ENCODE measurements at places on chromosomes 1 and 21.

DNA sequence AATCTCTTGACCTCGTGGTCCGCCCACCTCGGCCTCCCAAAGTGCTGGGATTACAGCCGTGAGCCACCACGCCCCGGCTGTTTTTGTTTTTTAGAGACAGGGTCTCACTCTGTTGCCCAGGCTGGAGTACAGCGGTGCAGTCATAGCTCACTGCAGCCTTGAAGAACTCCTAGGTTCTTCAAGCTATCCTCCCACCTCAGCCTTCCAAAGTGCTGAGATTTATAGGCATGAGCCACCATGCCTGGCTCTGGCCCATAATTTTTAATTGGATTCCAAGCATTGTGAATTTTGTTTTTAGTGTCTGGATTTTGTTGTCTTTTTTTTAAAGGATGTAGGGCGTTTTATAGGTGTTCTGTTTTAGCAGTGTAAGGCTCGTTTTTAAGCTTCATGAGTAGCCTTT lies 28.6 kb upstream of the TXLNA start:
- peak; percentile 53 for DNase-seq

- no peak for DNase-seq
Measured at GRCh38 chr1:226784081-226785049, 45.3 kb upstream of the ITPKB start.

DNA sequence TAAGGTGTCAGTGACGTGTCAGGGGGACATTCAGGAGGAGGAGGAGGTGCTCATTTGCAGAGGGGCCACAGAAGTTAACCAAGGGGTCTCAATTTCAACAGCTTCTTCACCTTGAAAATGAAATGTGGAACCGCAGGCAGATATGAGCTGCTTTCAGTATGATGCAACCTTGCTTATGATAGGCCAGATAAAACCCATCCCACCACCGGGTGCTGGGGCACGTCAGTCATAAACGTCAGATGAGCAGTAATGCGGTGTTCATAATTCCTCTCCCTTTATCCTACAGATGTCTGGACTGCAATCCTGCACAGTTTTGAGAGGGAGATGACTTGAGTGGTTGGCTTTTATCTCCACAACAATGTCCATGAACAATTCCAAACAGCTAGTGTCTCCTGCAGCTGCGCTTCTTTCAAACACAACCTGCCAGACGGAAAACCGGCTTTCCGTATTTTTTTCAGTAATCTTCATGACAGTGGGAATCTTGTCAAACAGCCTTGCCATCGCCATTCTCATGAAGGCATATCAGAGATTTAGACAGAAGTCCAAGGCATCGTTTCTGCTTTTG lies 1.7 kb downstream of the PTGFR start:
- DNase-seq: peak; percentile 95

DNA sequence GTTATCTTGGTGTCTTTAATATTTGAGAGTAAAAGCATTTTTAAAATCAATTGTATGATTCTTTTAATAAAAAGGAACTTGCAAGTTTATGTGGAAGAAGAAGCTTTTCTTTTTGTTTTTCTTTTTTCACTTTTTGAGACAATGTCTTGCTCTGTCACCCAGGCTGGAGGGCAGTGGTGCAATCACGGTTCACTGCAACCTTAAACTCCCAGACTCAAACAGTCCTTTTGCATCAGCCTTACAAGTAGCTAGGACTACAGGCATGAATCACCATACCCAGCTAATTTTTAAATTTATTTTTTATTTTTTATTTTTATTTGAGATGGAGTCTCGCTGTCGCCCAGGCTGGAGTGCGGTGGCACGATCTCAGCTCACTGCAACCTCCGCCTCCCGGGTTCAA lies 34.1 kb downstream of the CMPK1 start:
- DNase-seq: no peak

GRCh38 chr1:231639819-231640218 lies 13.2 kb downstream of the DISC1 start:
- DNase-seq: peak; percentile 40

DNA sequence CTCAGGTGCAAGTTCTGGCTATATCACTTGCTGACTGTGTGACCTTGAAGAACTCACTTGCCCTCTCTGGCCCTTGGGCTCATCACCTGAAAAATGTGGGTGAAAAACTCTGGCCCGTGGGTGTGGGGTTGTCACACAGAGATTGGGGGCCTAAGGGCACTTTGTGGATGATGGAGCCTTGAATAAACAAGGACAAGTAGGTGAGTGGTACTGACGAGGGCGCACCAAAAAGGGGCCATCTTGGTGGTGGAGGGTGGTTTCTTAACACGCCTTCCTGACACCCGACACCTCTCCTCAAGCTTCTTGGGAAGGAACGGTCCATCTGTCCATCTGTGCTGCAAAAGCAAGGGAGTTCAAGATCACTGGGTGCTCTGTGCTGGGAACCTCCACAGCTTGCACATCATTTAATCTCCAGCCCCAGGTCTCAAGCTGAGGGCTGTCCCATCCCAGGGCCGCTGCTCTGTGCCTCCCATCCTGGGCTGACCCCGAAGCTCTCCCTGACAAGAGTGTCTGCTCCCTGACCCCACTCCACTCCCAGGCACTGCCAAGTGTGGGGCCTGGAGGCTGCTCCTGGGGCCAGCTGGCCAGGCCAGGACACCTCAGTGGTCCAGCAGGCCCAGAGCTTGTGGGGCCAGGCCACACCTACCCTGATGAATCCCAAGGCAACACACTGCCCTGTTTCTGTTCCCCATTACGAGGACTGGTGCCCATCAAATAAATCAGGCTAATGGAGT lies 97.3 kb downstream of the GLIS1 start:
- DNase-seq: no peak

All from amniotic epithelial cell (primary cell).